Transverse colon (tissue), 4 donors: ENCODE measurements at places on chromosomes 13 and 19.

DNA sequence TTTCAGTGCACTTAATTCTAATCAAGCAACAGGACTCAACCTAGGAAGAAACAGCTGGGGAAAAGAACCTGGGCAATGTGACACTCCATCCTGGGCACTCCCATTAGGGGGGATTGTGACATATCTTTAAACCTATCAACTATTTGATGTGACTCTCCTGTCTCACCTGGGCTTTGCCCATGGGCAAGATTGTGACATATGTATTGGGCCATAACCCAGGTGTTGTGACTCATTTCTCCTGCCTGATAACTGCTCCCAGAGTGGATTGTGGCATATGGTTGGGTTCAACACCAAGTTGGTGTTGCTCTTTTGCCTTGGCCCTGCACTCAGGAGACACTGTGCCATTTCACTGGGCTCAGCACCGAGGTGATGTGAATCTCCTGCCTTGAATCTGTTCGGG lies 82.6 kb downstream of the ZNF723 start:
- DNase-seq = no peak

GRCh38 chr13:113537205-113537604 lies 46.7 kb upstream of the DCUN1D2 start:
- DNase-seq = no peak

DNA sequence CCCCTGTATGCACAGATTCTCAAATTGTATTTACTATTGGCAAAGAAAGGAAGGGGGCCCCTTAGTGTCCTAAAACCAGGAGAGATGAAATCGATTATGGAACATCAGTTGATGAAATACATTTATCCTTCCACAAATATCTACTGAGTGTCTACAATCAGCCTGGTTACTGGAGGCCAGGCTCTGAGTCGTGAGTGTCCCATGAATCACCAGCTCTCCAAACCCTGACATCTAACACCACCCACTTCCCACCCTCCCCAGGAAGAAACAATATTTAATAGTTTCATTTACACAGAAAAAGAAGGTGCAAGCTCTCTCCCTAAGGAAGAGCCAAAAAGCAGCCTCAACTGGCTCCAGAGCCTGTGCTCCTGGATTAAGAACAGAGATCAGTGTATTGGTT lies 25.2 kb downstream of the KCTD15 start:
- DNase-seq = no peak

- DNase-seq = no peak
Measured at GRCh38 chr13:20652946-20653345, 50.6 kb upstream of the IL17D start.

- no peak for DNase-seq
Measured at GRCh38 chr19:9848762-9849161, 13.6 kb downstream of the PIN1 start.

DNA sequence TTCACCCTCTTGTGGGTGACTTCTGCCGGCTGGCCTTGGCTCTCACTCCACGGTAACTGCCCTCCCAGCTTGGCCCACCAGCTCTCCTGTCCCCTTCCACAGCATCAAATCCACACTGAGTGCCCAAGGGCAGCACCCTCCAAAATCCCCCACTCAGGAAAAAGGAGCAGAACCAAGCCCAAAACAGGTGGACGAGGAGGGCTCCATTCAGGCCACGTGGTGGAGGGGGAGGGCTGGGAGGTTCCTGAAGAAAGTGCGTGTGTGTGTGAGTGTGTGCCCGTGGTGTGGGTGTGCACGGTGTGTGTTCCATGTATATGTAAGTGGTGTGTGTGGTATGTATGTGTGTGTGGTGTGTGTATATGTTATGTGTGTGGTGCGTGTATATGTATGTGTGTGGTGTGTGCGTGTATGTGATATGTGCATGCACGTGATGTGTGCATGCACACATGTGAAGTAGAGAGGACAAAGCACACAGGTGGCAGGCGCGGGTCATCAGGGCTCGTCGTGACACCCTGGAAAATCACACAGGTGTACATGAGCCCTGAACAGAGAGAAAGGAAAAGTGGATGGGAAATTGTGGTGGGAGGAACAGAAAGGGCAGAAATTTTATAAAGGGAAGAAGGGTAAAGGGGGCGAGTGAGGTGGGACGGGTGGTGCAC lies 76.9 kb downstream of the COL4A1 start:
- no peak for DNase-seq

DNA sequence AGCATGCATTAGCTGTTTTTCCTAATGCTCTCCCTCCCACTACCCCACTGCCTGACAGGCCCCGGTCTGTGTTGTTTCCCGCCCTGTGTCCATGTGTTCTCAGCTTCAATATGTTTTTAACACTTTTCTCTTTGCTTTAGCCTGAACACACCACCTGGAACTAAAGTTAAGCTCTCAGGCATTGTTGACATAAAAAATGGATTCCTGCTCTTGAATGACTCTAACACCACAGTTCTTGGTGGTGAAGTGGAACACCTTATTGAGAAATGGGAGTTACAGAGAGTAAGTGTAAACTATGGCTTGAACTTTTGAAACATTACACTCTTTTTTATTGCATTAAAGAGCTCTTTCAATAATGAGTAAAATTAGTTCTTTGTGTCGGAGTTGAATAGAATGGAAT lies 70.1 kb downstream of the TDRD3 start:
- DNase-seq = no peak

DNA sequence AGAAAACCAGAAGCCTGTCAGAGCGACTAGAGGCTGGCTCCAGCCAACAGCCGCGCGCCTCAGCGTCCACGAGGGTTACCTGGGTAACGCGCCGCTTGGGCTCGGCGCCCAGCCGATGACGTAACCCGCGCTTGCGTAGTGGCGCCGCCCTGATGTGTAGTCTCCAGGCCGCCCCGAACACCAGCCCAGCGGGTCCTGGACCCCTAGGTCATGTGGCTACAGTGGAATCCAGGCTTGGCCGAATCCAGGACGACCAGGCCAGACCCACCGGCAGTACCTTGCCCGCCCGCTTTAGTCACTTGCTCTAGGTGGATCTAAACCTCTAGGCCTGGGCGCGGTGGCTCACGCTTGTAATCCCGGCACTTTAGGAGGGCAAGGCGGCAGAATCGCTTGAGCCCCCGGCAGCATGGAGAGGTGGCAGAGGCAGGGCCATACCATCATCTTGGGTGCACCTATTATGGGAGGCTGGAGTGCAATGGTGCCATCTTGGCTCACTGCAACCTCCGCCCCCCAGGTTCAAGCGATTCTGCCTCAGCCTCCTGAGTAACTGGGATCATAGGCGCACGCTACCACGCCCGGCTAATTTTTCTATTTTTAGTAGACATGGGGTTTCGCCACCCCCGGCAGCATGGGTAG lies 7.2 kb upstream of the ZNF606 start:
- DNase-seq = peak; percentile 84

GRCh38 chr13:114203536-114203935 lies 24.5 kb downstream of the CFAP97D2 start:
- DNase-seq = no peak

GRCh38 chr19:29483944-29484581 lies 41.7 kb upstream of the VSTM2B start:
- no peak for DNase-seq

GRCh38 chr19:38739440-38740256 lies 4.6 kb downstream of the CAPN12 start:
- DNase-seq = no peak

DNA sequence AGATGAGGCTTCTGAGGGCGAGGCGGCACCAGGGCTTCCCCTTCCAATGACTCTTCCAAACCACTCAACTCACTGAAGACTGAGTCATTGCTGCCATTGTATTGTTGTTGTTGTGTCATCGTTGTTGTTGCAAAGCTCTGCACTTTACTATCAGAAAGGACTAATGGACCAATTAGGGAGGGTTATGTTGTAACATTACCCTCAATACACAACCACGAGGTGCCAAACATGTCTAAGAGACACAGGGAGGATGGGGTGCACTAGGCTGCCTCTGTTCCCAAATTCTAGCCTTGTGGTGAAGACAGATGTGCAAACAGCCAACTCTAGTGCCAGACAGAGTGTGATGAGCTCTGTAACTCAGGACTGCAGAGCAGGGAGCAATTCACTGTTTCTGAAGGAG lies 1075.2 kb downstream of the UQCRFS1 start:
- DNase-seq = no peak

DNA sequence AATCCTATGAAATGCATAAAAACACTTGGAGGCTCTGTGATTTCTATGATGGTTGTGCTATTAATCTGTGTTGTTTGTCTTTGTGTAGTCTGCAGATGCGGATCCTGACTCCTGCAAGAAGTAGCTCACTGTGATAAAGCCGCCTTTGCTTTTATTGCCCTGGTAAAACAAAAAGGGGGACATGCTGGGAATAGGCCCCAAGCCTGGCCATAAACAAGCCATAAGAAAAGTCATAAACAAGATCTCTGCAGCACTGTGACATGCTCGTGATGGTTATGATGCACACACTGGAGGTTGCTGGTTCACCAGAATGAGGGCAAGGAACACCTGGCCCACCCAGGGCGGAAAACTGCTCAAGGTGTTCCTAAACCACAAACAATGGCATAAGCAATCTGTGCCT lies 26.6 kb upstream of the ZNF266 start:
- DNase-seq = no peak

DNA sequence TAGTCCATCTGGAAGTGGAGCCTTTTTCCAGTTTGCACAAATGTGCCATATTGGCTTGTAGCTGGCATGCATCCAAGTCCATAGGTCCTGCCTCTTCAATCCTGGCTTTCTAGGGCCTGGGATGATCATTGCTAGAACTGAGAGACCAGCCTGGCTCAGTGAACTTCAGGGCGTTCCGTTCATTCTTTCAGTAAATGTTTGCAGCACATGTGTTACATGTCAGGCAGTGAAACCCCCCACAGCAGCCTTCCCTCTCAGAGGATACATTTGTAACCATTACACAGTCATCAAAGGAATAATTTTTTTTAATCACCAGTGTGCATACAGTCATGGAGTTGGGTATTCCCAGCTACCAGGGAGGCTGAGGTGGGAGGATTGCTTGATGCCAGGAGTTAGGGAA lies 9.7 kb downstream of the FUT2 start:
- DNase-seq = no peak

- no peak for DNase-seq
Measured at GRCh38 chr13:32017474-32017873, 14.1 kb upstream of the FRY start.
